Vagina (tissue), 2 donors: ENCODE measurements at places on chromosomes 6 and 20.

DNA sequence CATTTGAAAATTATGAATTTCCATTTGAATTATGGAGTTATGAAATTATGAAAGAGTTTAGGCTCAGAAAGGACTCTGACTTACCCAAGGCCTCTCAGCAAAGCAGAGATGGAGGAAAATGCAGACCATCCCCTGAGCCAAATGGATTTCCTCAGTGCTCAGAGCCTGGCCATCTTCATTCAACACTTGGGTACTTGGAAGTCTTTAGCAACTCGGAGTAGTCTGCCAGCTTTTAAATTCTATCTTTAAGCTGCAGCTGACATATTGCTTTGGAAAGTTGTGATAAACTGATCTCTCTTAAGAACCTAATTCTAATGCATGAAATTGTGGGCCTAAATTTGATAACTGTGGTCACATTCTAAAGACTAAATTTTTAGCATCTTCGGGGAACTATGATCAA is 315.4 kb downstream of the SAMD5 start:
- no peak for DNase-seq

- DNase-seq, result no peak
Measured at GRCh38 chr6:5333658-5334057, 72.3 kb downstream of the FARS2 start.

DNA sequence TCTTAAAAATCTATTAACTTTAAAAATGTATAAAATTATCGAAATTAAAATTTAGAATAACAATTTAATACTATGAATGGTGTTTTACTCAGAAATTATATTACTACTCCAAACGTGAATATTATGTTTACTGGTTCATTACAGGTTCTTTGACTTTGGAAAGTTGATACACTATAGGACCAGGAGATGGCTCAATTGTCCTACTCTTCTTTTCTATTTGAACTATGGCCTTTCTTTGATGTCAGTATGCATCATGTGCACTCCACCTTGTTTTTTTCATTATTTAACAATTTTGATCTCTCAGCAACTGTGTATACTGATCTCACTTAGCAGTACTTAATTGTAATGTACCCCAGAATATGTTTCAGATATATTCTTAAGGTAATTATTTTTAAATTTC is 391.5 kb upstream of the MANEA start:
- DNase-seq, result no peak

- DNase-seq, result no peak
Measured at GRCh38 chr6:42392833-42393232, 58.9 kb downstream of the TRERF1 start.

GRCh38 chr6:128899341-128900050 is 16.6 kb downstream of the LAMA2 start:
- DNase-seq, result no peak

DNA sequence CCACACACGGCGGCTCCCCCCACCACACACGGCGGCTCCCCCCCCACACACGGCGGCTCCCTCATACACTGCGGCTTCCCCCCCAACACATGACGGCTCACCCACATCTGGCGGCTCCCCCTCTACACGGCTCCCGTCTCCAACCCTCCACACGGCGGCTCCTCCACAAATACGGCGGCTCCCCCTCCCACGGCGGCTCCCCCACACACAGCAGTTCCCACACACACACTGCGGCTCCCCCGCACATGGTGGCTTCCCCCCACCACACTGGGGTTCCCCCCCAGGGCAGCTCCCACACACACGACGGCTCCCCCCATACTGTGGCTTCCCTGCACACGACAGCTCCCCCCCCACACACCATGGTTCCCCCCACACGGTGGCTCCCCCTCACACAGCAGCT is 98.0 kb downstream of the TTLL2 start:
- DNase-seq, result no peak

GRCh38 chr20:401682-402495 is 6.2 kb upstream of the RBCK1 start:
- DNase-seq, result no peak
